ENCODE measurements at places on chromosomes 2 and 18.

GRCh38 chr2:119338826-119339561 is 27.6 kb downstream of the C2orf76 start:
- peak overlapping the region; percentile 64 for H3K27ac ChIP-seq
- H3K36me3 ChIP-seq = peaks cover 19% of the 10 kb centered on the region
- peak; percentile 96 for ATAC-seq
- H3K27me3 ChIP-seq = no peaks in the 10 kb centered on the region
- peak overlapping the region; percentile 58 for H3K4me3 ChIP-seq

GRCh38 chr18:79784071-79784913 is 13.4 kb upstream of the KCNG2 start:
- H3K36me3 ChIP-seq = no peaks in the 10 kb centered on the region
- peaks cover 4% of the 10 kb centered on the region for H3K4me1 ChIP-seq
- no peak overlapping the region for H3K4me3 ChIP-seq
- ATAC-seq = no peak
- H3K27me3 ChIP-seq = peaks cover 72% of the 10 kb centered on the region
- no peak overlapping the region for H3K27ac ChIP-seq

DNA sequence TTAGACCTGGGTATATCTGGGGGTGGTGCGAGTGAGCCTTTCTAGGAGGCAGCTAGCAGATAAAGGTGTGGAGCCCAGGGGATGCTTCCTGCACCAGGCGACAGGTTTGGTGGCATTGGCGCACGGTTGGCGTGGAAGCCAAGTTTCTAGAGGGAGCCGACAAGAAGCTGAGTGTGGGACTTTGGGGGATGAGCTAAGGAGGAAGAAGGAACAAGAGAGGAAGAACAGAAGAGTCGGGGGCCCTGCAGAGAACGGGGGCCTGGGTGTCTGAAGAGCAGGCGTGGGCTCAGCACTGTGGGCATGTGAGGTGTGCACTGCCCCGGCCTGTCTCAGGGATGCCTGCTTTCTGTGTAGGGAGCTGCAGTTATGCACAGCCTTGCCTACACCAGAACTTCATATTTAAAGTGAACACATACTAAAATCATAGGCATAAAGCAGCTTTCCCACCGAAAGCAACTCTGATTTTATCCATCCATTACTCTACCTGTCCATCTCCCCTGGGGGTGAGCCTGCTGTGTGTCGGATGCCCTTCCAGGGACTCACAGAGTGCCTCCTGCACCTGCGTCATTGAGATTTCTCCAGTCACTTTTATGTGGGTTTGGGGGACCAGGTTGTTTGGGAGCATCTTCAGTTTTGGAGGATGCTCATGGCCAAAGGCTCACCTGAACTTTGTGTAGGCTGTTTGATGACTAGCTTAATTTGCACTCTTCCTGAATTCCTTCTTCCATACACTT is 149.7 kb downstream of the LDLRAD4 start:
- peaks cover 18% of the 10 kb centered on the region for H3K27me3 ChIP-seq
- no peak overlapping the region for H3K27ac ChIP-seq
- no peak for ATAC-seq
- no peak overlapping the region for H3K4me3 ChIP-seq
- peaks cover 16% of the 10 kb centered on the region for H3K4me1 ChIP-seq

- H3K4me3 ChIP-seq = no peak overlapping the region
- H3K36me3 ChIP-seq = no peaks in the 10 kb centered on the region
- H3K4me1 ChIP-seq = no peaks in the 10 kb centered on the region
- ATAC-seq = no peak
- H3K27me3 ChIP-seq = no peaks in the 10 kb centered on the region
- no peak overlapping the region for H3K27ac ChIP-seq
These were observed 788.4 kb downstream of the TSN start for GRCh38 chr2:122543815-122544214.

DNA sequence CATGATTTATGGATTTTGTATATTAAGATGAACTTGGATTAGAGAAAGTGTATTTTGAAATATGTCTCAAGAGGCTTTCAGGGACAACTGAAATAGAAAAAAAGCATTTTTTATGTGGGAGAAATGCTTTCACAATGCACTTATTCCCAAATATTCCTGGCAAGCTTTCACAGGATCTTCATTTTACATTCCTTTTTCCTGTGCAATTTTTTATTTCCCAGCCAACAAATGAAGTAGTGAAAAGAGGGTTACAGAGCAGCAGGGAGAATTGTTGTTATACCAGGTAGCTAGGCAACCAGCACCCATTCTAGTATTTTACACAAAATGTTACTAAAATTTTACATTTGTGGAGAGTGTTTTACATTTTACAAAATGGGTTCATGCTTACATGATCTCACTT is 167.0 kb upstream of the RPRM start:
- no peak overlapping the region for H3K27ac ChIP-seq
- no peak for ATAC-seq
- no peak overlapping the region for H3K4me3 ChIP-seq
- no peaks in the 10 kb centered on the region for H3K4me1 ChIP-seq
- no peaks in the 10 kb centered on the region for H3K27me3 ChIP-seq
- H3K36me3 ChIP-seq = no peaks in the 10 kb centered on the region

DNA sequence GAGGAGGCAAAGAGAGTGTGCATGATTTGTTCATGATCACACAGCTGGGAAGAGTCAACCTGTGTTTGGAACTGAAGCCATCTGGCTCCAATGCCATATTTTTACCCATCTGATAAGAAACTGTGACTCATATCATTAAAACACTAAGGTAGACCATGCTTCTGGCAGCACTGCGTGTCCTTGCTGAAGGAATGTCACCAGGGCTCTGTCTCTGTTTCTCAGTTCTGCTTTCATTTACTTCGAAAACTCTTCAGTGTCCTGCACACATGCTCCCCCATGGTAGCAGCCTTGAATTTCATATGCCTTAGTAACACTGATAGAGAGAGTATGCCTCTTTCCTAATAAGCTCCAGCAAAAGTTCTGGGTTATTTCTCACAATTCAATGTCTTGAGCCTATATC is 830.4 kb downstream of the DCDC2C start:
- H3K4me1 ChIP-seq = no peaks in the 10 kb centered on the region
- H3K27me3 ChIP-seq = no peaks in the 10 kb centered on the region
- H3K36me3 ChIP-seq = no peaks in the 10 kb centered on the region
- no peak overlapping the region for H3K4me3 ChIP-seq
- H3K27ac ChIP-seq = no peak overlapping the region
- peak; percentile 64 for ATAC-seq

- no peak overlapping the region for H3K27ac ChIP-seq
- ATAC-seq = no peak
- no peaks in the 10 kb centered on the region for H3K4me1 ChIP-seq
These were observed 473.3 kb downstream of the FBXO15 start for GRCh38 chr18:73674125-73674865.

DNA sequence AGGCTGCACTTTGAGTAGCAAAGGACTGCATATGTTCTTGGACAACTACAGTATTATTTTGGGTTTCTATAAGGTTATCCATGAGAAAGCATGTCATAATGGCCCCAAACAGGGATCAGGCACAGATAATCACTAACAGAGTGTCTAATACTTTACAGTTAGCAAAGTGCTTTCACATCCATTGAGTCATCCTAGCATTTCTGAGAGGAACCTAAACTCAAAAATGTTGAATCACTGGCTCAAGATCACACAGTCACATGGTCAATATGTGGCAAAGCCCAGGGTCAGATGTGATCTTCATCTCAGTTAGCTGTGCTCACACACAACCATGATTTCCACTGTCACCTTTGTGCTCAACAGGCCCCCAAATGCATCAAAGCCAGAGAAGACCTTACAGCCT is 156.1 kb upstream of the VRK2 start:
- peaks cover 49% of the 10 kb centered on the region for H3K4me1 ChIP-seq
- H3K4me3 ChIP-seq = no peak overlapping the region
- peak; percentile 57 for ATAC-seq
- peak overlapping the region; percentile 24 for H3K27ac ChIP-seq
- no peaks in the 10 kb centered on the region for H3K36me3 ChIP-seq

- H3K36me3 ChIP-seq = no peaks in the 10 kb centered on the region
- H3K4me3 ChIP-seq = no peak overlapping the region
- no peaks in the 10 kb centered on the region for H3K27me3 ChIP-seq
- no peak for ATAC-seq
- no peaks in the 10 kb centered on the region for H3K4me1 ChIP-seq
These were observed 287.6 kb upstream of the ZNF521 start for GRCh38 chr18:25639596-25639995.

GRCh38 chr2:96873651-96874096 is 3.8 kb upstream of the SEMA4C start:
- no peak for ATAC-seq
- H3K27me3 ChIP-seq = peaks cover 16% of the 10 kb centered on the region
- H3K27ac ChIP-seq = peak overlapping the region; percentile 90
- peaks cover 62% of the 10 kb centered on the region for H3K4me1 ChIP-seq
- H3K4me3 ChIP-seq = peak overlapping the region; percentile 28
- no peaks in the 10 kb centered on the region for H3K36me3 ChIP-seq

- H3K27ac ChIP-seq = no peak overlapping the region
- ATAC-seq = no peak
- H3K4me3 ChIP-seq = no peak overlapping the region
- H3K27me3 ChIP-seq = peaks cover 59% of the 10 kb centered on the region
- peaks cover 40% of the 10 kb centered on the region for H3K36me3 ChIP-seq
These were observed 36.6 kb upstream of the CRACDL start for GRCh38 chr2:98972582-98973167.

GRCh38 chr2:126657148-126657635 is 1.2 kb downstream of the GYPC start:
- peak overlapping the region; percentile 95 for H3K27ac ChIP-seq
- H3K4me1 ChIP-seq = peaks cover 66% of the 10 kb centered on the region
- H3K4me3 ChIP-seq = peak overlapping the region; percentile 87
- peak; percentile 35 for ATAC-seq
- H3K27me3 ChIP-seq = no peaks in the 10 kb centered on the region

DNA sequence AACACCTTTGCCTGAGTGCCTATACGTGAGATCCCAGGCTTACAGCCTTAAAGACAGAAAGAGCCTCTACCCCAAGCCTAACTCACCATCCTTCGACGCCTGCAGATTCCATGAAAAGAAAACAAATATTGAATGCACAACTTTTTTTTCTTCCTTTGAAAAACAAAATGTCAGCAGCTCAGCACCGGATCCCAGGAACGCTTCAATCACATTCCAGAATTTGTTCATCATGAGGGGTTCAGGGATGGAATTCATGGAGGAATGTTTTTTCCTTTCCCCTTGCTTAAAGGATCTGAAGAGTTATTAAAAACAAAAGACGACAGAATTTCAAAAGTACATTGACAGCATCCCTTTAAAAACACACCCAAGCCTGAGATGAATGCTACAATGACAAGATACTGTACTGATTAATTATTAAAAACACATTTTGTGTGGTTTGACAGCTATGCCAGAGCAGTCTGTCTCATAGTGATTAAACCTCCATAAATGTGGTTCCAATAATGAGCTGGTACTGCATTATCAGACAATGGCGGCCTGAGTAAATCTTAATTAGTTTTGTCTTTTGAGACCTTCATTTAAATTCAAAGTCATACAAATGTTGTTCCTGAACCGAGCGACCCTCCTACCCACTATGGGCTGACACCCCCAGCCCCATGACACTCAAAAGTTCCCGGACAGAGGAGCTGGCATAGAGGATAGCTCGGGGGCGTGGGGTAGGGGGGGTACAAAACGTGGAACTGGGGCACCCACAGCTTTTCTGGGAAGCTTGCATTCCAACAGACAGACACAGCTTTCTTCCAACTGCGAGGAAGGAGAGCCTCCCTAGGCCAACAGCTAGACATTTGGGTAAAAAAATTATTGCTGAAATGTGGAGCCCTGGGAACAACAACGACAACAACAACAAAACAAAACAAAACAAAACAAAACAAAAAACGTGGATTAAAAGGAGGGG is 227.5 kb downstream of the TTC32 start:
- ATAC-seq = no peak
- no peak overlapping the region for H3K27ac ChIP-seq
- H3K36me3 ChIP-seq = no peaks in the 10 kb centered on the region

DNA sequence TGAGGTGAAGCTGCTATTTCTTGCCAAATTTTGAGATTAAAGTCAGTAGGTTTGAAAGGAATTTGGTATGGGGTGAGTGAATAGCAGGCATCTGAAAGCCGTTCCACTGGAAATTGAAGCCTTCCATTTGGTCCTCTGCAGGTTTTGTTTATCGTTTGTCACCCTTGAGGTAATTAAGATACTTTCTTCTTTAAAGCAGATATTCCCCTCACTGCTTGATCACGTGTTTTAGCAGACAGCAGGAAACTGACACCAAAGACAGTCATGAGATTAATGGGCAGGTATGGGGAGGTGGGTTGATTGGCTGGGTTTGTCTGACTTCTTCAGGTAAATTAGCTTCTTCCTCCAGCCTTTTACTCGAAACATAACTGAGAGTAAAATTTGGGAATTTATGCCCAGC is 10.7 kb downstream of the LPIN1 start:
- H3K27ac ChIP-seq = peak overlapping the region; percentile 75
- H3K4me3 ChIP-seq = no peak overlapping the region
- peaks cover 15% of the 10 kb centered on the region for H3K36me3 ChIP-seq
- no peak for ATAC-seq

DNA sequence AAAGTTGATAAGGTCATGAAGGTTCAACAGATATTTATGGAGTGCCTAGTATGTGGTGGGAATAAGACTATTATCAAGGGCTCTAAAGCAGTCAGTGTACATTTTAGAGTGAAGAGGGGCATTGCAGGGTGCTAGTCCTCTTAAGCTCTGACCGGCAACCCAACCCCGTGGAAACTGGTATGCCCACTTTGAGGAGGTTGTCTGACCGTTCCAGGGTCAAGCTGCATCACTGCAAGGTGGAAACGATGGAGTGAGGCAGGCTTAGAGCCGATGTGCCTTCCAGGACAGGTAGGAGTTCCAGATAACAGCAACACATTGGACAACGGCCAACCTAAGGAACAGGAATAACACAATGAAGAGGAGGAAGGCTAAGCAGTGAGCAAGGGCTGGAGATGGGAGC is 1.4 kb upstream of the UCN start:
- peaks cover 33% of the 10 kb centered on the region for H3K36me3 ChIP-seq
- H3K4me1 ChIP-seq = peaks cover 16% of the 10 kb centered on the region
- ATAC-seq = no peak
- H3K27me3 ChIP-seq = peaks cover 30% of the 10 kb centered on the region
- H3K4me3 ChIP-seq = no peak overlapping the region
- no peak overlapping the region for H3K27ac ChIP-seq

DNA sequence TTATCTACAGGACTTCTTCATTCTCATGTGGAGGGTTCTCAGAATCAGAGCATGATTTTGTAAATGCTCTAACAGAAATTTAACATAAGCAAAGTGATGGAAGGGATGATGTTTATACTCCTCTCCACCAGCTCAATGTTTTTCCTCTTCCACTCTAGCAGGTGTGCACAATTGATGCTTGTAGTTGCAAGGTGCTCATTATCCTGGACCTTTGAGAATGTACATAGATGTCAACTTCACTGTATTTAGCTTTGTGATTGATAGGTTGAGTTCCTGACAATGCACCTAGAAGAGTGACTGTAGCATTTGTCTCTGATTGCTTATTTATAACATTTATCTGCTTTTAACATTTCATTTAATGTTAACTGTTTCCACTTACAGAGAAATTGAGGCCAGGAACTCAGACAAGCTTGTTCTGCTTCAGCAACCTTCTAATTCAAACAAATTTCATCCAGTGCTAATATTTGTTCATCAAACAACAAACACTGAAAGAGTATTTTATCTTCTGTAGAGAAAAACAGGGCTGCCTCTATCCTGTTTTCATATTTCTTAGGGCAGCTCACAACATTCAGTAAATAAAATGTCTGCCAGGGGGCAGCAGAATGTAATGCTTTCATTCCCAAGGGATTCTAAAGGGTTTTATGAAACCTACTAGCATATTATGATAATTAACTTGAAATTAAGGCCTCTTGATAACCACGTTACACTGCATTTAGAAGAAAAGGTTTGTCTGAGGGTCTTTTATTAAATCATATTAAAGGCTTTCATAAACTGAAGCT is 127.9 kb upstream of the NOL4 start:
- no peaks in the 10 kb centered on the region for H3K4me1 ChIP-seq
- H3K36me3 ChIP-seq = no peaks in the 10 kb centered on the region
- no peak overlapping the region for H3K27ac ChIP-seq
- H3K27me3 ChIP-seq = no peaks in the 10 kb centered on the region
- ATAC-seq = no peak
- H3K4me3 ChIP-seq = no peak overlapping the region
